ENCODE measurements at places on chromosomes 13 and 19.

DNA sequence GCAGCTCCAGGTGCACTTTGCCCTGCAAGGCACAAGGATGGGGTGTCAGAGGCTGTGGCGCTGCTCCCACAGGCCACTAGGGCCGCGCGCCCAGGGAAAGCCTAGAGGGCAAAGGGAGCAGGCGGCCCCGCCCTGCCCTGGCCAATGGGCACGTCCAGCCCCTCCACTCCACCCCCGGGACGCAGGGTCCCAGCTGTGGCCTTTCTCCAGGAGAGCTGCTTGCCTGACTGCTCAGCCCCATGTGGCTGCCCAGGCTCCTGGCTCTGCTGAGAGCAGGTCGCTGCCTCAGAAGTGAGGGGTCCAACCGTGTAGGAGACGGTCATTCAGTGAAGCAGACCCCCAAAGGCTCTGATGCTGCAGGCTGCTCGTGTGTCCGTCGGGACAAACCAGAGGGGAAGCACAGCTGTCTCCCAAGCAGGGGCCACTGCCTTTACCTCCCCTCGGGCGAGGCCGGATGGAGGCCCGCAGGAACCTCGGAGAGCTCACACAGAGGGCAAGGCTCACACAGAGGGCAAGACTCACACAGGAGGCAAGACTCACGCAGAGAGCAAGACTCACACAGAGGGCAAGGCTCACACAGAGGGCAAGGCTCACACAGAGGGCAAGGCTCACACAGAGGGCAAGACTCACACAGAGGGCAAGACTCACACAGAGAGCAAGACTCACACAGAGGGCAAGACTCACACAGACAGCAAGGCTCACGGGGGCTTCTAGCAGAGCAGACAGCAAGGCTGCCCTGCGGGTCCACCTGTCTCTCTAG lies 56.2 kb upstream of the C13orf46 start:
- no peak for DNase-seq

- DNase-seq: no peak
Measured at GRCh38 chr13:55783841-55784240, 1356.9 kb upstream of the PRR20A start.

- no peak for DNase-seq
Measured at GRCh38 chr19:28330831-28331230, 882.1 kb downstream of the UQCRFS1 start.

- DNase-seq: no peak
Measured at GRCh38 chr13:26878438-26878837, 117.9 kb upstream of the GPR12 start.

- DNase-seq: no peak
Measured at GRCh38 chr13:80259159-80259558, 81.8 kb downstream of the SPRY2 start.

DNA sequence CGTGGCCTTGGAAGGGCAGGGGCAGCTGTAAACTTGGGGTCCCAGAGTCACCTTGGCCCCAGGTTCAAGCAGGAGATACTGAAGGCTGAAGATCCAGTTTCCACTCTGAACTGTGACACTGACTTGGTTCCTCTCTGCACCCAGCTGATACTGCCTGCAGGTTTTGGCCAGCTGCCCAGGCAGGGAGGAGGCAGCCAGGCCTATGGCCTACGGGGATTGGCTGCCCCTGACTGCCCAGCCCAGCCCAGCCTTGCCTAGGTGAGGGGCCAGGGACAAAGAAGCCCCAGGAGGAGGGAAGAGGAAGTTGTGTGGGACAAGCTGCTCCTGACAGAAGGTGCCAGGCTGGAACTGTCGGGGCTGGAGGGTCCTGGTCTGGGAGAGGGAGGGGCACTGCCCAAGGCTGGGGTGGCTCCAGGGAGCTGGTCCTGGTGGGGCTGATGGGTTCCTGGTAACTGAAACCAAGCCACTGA lies 51.7 kb upstream of the CYP4F8 start:
- DNase-seq: no peak

GRCh38 chr13:93244141-93244917 lies 17.7 kb downstream of the GPC6 start:
- no peak for DNase-seq

- DNase-seq: no peak
Measured at GRCh38 chr19:7975037-7975436, 30.4 kb downstream of the ELAVL1 start.

DNA sequence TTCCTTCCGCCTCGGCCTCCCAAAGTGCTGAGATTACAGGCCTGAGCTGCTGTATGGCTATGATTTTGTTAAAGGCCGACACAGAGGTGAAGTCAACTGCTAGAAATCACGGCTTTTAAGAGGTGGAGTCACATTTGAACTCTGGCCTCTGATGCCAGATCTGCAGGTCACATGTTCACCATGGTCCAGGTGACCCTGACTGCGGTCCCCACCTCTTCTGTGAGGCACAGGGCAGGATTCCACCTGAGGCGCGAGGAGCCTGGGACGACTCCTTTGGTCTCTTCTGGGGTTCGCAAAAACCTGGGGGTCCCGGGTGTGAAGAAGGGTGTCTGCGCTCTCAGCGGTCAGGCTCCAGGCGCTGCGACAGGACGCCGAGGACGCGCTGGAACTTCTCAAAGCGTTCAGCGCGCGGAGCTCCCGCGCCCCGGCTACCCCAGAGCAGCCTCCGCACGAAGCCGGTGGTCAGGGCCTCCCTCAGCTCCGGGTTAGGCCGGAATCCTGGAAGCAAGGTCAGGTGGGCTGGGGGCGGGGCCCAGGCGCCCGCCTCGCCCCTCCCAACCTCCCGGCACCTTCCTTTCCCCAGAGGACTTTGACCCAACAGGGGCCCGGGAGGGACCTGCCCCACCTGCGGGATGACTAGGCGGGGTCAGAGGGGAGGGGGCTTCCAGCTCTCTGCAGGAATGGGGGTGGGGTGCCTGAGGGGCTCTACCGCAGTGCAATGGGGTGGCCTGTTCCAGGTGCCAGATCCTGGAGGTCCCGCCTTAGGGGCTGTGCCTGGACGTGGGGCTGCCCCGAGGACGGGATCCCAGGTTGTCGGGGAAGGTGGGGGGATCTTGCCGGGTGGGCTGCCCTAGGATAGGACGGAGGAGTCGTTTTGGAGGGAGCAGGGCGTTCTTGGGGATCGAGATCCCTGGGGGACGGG lies 13.0 kb downstream of the TRIP10 start:
- DNase-seq: peak; percentile 78

DNA sequence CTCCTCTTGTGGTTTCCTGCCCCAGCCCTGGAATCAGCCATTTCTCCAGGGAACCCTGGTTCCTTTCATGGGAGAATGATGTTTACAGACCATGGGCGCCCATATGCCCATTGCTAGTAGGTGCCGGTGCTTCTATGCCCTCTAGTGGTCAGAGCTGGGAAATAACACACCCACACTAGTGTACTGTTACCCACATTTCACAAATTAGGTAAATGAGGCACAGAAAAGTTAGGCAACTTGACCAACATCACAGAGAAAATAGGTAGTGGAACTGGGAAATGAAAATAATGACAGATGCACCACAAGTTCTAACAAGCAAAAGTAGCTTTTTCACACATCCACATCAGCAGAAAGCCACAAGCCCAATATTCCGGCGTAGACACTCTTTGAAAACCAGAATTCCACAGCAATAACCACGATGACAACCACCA lies 1.3 kb upstream of the CEACAM3 start:
- DNase-seq: no peak

DNA sequence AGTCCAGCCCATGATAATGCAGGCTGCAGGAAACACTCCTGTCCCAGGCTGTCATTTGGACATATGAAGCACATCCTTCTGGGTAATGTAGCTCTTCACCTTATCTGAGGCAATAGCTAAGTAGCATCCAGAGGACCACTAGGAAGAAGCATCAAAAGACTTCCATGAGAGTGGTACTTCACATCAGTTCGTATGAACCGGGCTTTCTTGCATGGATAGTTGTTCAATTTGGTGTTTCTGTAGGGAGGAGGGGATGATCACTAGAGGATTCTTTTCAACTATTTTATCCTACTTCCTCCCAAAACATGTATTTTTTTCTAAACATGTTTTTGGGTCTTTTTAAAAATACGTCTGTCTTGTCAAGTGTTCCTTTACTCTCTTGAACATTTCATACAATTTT lies 12.9 kb downstream of the ZNF302 start:
- no peak for DNase-seq

- DNase-seq: no peak
Measured at GRCh38 chr13:41962994-41963393, 2.1 kb upstream of the VWA8 start.

Measured in ecto neural progenitor cell (in vitro differentiated cells).